ENCODE measurements at places on chromosomes 3 and 15.

DNA sequence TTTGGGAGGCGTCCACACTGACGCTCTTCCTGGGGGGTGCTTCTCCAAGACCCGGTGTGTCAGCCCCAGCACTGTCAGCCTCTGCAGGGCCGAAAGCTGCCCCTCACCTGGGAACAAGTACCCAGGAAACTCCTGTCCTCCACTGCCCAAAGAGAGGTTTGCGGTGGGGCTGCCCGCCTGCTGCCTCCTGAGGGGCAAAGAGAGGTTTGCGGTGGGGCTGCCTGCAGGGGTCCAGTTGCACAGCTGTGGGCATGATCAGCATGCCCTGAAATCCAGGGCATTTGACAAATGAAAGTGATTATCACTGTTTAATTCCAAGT is 15.1 kb upstream of the SNRPA1 start:
- DNase-seq, result no peak

DNA sequence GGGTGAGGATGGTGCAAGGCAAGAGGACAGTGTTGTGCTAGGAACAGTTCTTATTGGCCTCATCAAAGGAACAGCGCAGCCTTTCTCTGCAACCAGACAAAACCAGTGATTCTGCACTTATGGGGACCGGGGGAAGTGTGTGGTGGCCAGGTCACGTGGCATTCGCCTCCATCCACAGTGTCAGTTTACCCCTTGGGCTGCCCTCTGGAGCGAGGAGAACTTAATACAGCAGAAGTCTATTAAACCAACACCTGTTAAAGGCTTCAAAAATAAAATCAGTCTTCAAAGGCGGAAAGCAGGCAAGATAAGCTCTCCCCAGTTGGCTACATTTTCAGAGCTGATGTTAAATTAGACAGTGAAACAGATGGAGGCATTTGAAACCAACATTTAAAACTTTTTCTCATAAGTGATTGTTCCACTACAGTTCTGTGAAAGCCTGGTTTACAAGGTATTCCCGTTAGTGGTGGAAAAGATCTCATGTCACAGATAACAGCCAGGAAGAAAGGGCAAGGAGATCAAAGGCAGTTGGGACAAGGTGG is 75.2 kb downstream of the LRIG1 start:
- DNase-seq, result no peak

DNA sequence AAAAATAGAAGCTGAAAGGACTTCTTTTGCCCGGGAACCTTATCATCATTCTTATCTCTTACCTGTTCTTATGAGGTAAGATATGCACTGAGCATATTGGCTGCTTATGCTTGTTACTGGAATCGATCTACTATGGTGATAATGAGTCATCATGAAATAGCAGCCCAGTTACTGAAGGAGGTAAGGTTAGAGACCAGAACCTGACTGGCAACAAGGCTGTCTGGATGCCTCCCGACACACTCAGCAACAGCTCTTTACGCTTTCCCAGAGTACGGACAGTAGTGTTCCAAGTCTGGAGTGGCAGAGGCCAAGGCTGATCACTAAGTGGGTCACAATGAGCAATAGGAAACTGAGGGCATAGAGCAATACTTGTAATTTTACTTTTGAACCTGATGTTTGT is 314.1 kb downstream of the NLGN1 start:
- DNase-seq, result no peak

DNA sequence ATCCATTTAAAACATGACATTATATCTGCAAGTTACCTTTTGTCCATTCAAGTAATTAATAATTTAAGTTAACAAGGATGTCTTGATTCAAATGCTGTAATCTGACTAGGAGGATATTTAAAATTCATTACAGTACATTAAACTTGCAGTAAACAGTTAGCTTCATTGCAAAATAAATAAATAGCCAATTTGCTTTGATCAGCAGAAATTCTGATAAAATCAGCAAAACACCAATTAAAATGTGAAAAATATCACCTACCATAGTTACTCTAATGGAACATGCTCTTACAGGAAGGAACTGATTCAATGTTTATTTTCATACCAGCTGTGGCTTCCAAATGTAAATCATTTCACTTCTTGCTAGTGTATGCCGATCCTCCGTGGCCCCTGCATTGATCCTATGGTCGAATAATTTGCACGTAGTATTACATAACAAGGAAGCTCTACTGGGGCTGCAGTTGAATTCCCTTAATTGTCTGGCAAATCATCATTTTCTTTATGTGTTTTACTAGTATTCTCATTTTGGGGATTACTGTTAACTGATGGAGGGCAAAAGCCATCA is 150.7 kb downstream of the FOXB1 start:
- DNase-seq, result no peak

GRCh38 chr15:80328496-80328895 is 75.7 kb upstream of the ARNT2 start:
- DNase-seq, result no peak

DNA sequence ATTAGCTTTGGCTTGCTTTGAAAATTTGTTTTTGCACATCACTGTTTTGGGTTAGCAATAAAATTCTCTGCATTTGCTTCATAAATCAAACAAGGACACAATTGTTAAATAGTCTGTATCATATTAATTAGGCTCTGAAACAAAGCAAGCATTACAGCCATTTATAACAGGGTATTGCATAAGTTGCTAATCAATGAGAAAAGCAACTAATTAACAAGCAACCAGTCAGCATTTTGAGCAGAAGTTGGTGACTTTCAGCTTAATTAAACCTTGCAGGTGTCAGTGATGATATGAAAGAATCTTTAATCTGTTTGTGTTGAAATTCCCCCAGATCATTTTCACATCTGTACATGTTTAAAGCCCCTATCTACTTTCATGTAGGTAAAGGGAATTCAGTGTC is 495.1 kb downstream of the IL5RA start:
- no peak for DNase-seq

DNA sequence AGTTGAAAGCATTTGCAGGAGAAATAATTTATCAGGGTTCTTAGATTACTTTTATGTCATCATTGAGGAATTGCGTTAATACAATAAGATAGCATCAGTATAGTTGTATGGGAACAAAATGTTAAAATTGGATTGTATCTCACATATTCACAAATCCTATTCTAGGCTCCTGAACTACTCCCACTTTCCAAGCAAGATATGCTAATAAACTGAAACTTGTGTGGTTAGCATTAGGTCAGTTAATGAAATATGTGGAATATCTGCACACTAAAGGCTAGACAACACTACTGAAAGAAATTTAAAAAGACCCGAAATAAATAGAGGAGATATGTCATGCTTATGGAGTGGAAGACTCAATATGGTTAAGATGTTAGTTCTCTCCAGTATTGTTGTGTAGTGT is 272.7 kb downstream of the DOCK3 start:
- DNase-seq, result no peak

GRCh38 chr3:166291186-166291955 is 454.1 kb upstream of the BCHE start:
- no peak for DNase-seq

GRCh38 chr3:127745656-127746399 is 73.1 kb downstream of the ABTB1 start:
- DNase-seq, result no peak

- DNase-seq, result no peak
These were observed 23.3 kb upstream of the KNG1 start for GRCh38 chr3:186693843-186694242.

DNA sequence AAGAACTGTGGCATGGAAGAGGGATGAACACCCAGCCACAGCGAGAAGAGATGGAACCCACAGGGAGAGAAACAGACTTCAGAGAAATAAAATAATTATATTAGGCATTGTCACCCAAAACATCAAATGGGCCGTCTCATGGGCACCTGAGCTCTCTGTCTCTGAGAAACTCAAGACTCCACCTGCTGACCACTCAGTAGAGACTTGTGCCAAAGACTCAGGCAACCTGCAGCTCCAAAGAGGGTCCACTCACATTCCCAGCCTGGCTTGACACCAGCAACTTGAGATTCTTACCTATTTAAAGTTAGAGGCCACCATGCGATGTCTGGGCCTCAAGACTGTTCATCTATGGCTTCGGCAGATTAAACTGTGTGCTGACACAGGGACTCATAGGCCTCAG is 12.0 kb downstream of the SEMA5B start:
- DNase-seq, result no peak

DNA sequence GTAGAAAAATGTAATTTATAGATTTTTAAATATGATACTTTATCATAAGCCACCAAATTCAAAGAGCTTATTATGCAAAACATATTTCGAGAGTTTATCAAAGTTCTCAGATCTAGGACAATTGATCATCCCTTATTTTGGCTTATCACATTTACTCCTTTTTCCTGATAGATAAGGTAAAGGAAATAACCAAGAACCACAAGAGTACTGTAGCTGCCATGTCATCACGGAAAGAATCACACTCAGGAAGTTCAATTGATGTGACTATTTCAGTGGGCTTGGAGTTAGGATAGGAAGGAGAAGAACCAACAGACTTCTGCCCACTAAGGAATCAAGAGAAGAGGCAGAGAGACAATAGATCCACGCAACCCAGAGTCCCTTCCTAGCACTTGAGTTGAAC is 142.7 kb upstream of the TMCO5A start:
- DNase-seq, result no peak

GRCh38 chr3:144756704-144757440 is 785.2 kb downstream of the DIPK2A start:
- no peak for DNase-seq

- DNase-seq, result no peak
These were observed 39.3 kb downstream of the OXNAD1 start for GRCh38 chr3:16304061-16305010.

- no peak for DNase-seq
These were observed 41.5 kb downstream of the KLHL6 start for GRCh38 chr3:183514021-183514420.

- DNase-seq, result no peak
These were observed 494.0 kb upstream of the TGFBR2 start for GRCh38 chr3:30112411-30112810.

- DNase-seq, result no peak
These were observed 670.4 kb downstream of the FHIT start for GRCh38 chr3:60580809-60581208.

DNA sequence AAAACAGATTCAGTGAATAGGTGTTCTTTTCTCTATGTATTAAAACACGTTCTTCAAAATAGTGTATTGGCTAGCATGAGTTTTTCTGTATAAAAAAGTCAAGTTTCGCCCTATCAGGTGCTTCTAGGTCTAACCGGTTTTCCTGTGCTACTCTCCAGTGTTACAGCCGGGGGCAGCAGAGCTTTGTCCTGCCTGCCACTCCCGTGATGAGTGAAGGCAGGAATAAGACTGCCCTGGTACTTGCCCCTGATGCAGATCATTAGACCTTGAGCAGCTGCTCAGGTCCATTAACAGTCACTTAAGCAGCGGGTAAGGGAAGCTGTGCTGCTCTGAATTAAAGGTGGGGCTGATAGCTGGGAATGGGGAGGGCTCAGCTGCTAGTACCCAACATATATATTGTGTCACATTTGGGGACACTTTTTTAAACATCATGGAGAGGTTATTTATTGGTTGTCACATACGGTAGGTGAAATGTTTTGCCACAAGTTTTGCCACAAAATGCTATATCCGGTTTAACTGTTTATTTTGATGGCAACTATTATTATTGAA is 1.3 kb upstream of the UNC13C start:
- DNase-seq, result no peak

GRCh38 chr3:49012441-49013017 is 5.3 kb downstream of the WDR6 start:
- DNase-seq, result no peak

DNA sequence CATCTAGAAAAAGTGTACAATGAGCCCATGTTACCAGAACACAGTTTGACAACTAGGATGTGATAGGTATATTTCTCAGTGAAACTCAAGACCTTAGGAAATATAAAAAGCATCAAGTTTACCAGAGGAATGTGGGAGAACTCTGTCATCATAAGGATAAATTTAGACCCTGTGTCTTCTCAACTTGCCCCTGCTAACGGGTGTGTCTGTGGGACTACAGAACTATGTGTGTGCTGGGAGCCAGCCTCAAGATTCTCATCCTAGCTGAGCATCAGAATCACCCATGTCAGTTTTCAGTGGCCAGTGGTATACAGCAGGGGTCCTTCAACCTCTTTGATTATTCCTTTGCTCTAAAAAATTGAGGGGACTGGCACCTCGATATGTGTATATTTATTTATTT is 393.3 kb downstream of the PLCL2 start:
- no peak for DNase-seq

DNA sequence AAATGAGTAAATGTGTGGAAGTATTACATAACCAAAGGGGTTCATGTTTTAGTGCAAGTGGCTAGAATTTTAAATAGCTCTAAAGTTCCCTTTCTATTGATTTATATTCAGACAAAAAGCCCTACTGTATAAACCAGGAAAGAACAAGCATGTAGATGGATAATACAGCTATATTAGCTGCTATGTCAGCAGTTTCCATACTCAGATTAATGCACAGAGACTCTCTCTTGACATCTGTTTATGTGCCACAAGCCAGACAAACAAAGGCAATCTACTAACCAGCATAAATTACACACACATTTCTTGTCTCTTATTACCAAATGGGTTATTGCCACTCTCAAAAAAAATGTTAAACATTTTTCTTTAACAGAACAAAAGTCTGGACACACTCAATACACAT is 760.1 kb upstream of the NECTIN3 start:
- no peak for DNase-seq

DNA sequence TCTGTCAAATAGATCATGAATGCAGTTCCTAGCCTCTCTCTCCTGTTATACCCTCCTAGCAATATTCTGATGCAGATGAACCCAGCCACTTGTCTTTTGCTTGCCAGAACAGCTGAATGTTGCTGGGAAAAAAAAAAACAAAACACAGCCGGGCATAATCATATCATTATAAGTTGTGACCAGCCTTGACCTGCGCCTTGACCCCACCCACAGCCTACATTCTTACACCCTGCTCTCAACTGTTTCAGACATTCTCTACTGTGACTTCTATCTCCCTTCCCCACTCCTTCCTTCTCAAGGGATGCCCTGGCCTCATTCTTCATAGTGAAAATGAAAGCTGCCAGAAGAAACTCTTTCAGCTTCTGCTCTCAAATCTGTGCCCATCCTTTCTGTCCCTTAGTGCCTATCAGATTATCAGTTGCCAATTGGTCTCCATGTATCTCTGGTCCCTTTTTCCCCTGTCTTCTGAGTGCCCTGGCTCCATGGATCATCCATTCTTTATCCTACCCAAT is 389.1 kb upstream of the TPRG1 start:
- DNase-seq, result no peak
